Activated naive CD8-positive, alpha-beta T cell treated with anti-CD3 and anti-CD28 coated beads, Interleukin-2, amount 50 U/mL, for 24 hours (primary cell): ENCODE measurements at places on chromosomes 5 and 9.

- DNase-seq: no peak
Observed at GRCh38 chr5:3033033-3033755, 281.7 kb upstream of the IRX2 start.

GRCh38 chr5:124297826-124298225 is 448.6 kb downstream of the ZNF608 start:
- DNase-seq: no peak

- DNase-seq: no peak
Observed at GRCh38 chr9:110980261-110980660, 58.0 kb downstream of the LPAR1 start.

- DNase-seq: no peak
Observed at GRCh38 chr5:119255571-119256356, 100.1 kb upstream of the TNFAIP8 start.

DNA sequence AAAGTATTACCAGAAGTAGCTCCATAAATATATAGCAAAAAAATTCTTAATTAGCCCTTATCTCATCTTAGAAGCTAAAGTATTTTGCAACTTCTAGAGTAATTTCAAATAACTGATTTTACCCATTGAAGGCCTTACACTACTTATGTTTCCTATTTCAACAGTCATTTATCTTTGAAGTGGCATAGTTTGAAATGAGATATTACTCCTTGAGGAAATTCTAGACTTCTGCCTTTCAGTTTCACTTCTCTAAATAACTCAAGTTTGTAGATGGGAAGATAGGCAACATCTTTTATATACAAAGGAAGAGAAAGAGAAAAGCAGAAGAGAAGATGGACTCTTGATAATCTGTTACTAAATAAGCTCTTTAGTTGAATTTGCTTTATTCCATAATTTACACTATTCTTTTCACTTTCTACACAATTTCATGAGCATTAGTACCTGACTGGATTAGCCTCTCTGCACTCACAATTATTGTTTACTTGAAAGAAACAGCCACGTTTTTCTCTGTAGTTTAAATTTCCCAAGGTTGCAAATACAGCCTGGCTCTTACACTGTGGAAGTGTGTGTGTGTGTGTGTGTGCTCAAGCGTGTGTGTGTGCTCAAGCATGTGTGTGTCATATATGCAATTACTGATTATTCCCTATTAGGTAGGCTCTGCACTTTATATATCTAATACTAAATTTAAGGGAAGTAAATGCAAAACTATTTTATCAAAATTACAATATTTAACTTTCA is 60.6 kb upstream of the EMB start:
- DNase-seq: no peak

DNA sequence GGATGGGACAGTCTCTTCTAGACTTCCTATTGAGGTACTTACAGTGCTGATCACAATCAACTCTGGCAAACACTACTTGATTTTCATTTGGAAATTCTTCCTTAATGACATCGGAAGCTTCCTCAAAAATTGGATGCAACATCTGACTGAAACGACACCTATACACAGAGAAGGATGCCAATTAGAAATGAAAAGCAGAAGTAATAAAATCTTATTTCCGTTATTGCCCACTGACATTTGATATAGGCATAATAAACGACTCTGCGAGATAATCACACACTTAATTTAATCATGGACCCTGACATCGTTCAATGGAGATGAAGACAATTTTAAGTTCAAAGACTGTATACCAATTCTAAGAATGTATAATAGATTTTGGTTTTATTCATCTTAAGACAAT is 46.4 kb downstream of the ERP44 start:
- DNase-seq: no peak

GRCh38 chr5:72584466-72584865 is 77.3 kb upstream of the ZNF366 start:
- DNase-seq: no peak

DNA sequence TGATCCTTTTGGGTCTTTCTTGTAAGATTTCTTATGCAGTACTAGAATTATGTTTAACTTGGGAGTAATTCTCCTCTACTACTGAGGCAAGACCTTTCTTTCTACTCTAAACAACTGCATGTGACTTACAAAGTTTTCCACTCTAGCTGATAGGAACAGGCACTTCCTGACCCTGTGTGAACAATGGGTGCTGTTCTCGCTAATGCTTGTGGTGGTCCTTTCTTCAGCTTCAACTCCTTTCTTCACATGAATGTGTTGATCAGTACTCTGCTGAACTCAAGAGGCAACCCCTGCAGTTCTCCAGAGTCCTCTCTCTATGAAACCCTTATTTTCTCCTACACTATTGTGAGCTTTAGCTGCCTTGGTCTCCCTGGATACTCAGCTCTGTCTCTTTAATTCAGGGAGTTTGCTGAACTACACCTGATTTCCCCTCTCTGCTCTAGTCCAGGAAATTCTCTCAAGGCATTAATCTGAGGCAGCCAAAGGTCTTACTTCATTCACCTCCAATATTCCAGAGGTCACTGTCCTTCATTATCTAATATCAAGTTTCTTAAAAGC is 484.6 kb upstream of the PIK3R1 start:
- DNase-seq: no peak

- DNase-seq: no peak
Observed at GRCh38 chr5:67202828-67203227, 6.2 kb upstream of the CD180 start.

- DNase-seq: no peak
Observed at GRCh38 chr5:91486638-91487037, 103.5 kb upstream of the ARRDC3 start.

DNA sequence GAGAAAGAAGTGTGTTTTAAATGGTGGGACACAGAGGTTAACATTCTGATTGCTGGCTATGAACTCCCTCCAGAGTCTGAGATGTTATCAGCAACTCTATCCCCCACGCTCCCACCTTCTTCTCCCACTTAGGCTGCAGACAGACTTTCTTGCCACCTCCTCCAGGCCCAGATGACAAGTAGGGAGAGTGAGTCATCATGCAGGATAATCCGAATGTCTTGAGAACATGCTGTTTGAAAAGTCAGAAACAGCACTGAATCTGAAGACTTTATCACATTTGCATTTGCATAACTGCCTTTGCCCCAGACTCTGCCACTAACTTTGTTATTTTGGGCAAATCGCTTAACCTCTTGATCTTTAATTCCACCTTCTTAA is 139.8 kb downstream of the ESM1 start:
- no peak for DNase-seq

DNA sequence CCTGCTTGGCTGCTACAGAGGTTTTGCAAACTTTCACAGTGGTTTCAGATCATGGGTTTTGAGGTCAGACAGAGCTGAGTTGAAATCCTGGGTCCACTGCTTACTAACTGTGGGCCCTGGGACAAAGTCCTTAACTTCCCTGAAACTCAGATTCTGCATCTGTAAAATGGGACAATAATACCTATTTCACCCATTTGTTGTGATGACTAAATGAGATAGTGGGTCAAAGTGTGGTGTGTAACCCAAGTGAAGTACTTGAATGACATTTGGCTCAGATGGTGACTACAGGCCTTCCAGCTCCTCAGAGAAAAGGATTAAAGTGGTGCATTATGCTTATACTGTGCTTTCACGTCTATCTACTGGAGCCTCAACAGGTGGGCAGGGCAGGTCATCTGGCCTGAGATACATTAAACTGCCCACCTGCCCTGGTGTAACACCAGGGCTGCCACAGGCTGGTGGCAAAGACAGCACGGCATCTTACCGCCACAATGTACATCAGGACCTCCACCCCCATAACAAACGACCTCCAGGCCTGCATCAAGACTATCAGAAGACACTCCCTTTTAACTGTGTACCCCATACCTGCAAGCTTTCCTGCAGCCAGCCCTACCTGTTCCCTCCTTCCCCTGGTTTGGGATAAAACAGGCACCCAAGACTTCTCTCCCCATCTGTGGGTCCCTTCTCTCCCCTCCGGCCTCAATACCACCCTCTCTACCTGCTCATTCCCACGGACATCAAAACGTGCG is 846 bp upstream of the TRAF1 start:
- DNase-seq: no peak

DNA sequence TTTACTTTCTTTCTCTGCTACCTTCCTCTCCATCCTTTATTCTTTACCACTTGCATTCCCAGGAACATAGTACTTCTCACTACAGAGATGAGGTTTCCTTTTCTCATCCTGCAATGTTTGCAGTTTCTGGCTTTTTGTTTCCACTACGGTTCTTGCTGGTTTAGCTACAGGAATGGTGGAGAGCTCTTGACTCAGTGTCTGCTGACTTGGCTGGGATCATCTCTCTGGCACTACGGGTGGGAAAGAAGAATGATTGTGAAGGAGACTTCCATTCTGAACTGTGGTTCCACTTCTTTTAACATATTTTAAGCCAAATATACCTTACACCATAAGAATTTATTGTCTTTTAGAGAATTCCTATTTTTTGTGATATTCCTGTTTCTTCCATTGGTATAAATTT is 65.1 kb downstream of the NREP start:
- no peak for DNase-seq

DNA sequence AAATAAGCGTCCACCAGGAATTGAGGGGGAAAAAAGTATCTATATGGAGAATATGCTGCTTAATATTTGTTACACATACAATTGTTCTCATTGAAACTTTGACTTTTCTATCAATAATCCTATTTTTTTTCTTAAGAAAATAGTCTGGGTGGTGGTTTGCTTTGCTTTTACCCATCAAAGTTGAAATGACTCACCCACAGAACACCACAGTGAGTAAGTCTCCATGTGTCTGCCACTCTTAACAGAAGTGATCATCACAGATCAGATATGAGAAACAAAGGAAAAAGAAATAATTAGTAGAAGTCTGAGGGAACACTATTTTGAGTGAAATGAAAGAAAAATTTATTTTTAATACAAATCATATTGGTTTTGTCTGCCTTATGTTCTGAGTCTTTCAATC is 742.8 kb downstream of the CDH9 start:
- DNase-seq: no peak

DNA sequence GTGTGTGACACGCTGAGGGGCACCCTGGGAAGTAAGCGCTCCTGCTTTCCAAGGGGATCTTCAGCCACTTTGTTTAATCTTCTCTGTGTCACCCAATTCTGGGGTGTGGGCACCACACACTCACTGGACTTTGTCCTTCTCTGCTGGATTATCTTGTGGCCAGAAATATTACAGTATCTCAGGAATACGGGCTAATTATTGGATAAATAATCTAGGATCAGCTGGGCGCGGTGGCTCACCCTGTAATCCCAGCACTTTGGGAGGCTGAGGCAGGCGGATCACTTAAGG is 50.9 kb downstream of the COL5A1 start:
- DNase-seq: no peak

DNA sequence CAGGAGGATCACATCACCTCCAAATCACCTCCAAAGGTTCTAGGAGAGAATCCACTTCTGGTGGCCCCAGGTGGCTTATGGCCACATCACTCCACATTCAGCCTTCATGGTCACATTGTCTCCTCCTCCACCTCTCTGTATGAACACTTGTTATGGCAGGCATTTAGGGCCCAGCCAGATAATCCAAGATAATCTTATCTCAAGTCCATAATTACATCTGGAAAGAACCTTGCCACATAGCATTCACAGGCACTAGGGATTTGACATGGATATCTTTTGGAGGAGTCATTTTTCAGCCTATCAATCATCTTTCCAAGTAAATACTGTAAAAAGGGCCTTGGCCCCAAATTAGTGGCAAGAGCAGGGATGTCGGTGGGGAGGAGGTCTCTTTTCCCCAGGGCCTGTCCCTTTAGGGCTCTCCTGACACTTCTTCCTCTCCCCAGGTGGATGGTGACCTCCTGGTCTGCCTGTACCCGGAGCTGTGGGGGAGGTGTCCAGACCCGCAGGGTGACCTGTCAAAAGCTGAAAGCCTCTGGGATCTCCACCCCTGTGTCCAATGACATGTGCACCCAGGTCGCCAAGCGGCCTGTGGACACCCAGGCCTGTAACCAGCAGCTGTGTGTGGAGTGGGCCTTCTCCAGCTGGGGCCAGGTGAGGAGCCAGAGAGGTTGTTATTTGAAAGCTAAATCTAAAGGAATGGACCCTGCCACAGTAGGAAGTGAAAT is 140.9 kb downstream of the SAXO1 start:
- no peak for DNase-seq

- no peak for DNase-seq
Observed at GRCh38 chr9:123438321-123438720, 82.3 kb downstream of the CRB2 start.

- DNase-seq: no peak
Observed at GRCh38 chr9:97962575-97962974, 20.6 kb upstream of the ANP32B start.

DNA sequence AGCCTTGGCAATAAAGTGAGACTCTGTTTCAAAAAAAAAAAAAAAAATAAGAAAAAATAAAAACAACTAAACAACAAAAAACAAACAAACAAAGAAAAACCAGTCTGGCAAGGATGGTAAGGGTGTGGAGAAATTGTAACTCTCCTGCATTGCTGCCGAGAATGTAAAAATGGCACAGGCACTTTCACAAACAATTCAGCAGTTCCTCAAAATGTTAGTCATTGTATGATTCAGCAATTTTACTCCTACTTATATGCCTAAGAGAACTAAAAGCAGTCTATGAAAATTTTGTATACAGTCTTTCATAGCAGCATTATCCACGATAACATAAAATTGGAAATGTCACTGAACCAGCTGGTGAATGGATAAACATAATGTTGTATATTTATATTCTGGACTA is 280.4 kb downstream of the CDH9 start:
- no peak for DNase-seq

GRCh38 chr5:93126634-93127033 is 454.4 kb downstream of the NR2F1-AS1 start:
- no peak for DNase-seq

- DNase-seq: no peak
Observed at GRCh38 chr9:81490605-81491331, 198.6 kb downstream of the TLE1 start.
